ENCODE measurements at places on chromosomes 6 and 20. TPM values are rescaled to one million over a fixed set of nuclear protein-coding genes. Genes with fewer than 3 reads are reported as not detected.

MOXD1 gene
- 3.1 TPM for total RNA-seq

ZSCAN23 gene
- 5.5 TPM for total RNA-seq

KCNK16 gene
- not detected for total RNA-seq

BLOC1S5 gene
- 15.7 TPM for total RNA-seq

PPIL6 gene
- total RNA-seq, result 5.9 TPM

ANKRD6 gene
- total RNA-seq, result 7.7 TPM

ZDHHC14 gene
- total RNA-seq, result 3.4 TPM

BTNL2 gene
- not detected for total RNA-seq

DEF6 gene
- total RNA-seq, result 6.1 TPM

BMP2 gene
- 1.9 TPM for total RNA-seq

VGLL2 gene
- total RNA-seq, result 28.2 TPM

DYNLRB1 gene
- total RNA-seq, result 67.9 TPM

PCMTD2 gene
- 41.4 TPM for total RNA-seq

CST4 gene
- total RNA-seq, result not detected

TFAP2B gene
- total RNA-seq, result under 0.01 TPM

SLC32A1 gene
- not detected for total RNA-seq

SAPCD1 gene
- total RNA-seq, result 2.7 TPM

CLVS2 gene
- 0.53 TPM for total RNA-seq

ANKRD66 gene
- total RNA-seq, result 0.66 TPM

MYL9 gene
- 162 TPM for total RNA-seq

GGTLC1 gene
- total RNA-seq, result not detected

CENPB gene
- total RNA-seq, result 44.7 TPM

MOG gene
- total RNA-seq, result not detected

LAMA5 gene
- 30.9 TPM for total RNA-seq

TMEM74B gene
- total RNA-seq, result 3.1 TPM

STK35 gene
- total RNA-seq, result 5.8 TPM

SLC13A3 gene
- 2.7 TPM for total RNA-seq

LTA gene
- 0.04 TPM for total RNA-seq

ECI2 gene
- 55.6 TPM for total RNA-seq

CNR1 gene
- 0.13 TPM for total RNA-seq

ASIP gene
- total RNA-seq, result 0.27 TPM

THBS2 gene
- total RNA-seq, result 119 TPM

HCRTR2 gene
- not detected for total RNA-seq

B4GALT5 gene
- 18.4 TPM for total RNA-seq

MRPS18B gene
- total RNA-seq, result 64.3 TPM

TOX2 gene
- total RNA-seq, result 0.44 TPM

OR2H2 gene
- total RNA-seq, result not detected

FBXO30 gene
- 8.7 TPM for total RNA-seq

NNAT gene
- total RNA-seq, result 372 TPM

RNF5 gene
- 41.5 TPM for total RNA-seq

TINAG gene
- 0.04 TPM for total RNA-seq

RNF114 gene
- total RNA-seq, result 42.1 TPM

SRSF12 gene
- 2.8 TPM for total RNA-seq

TTLL9 gene
- 0.09 TPM for total RNA-seq

SYNCRIP gene
- total RNA-seq, result 56.3 TPM

CRISP2 gene
- total RNA-seq, result not detected

FAM209A gene
- 0.22 TPM for total RNA-seq
